ENCODE measurements at places on chromosomes 7 and 10. TPM values are rescaled to one million over a fixed set of nuclear protein-coding genes. Genes with fewer than 3 reads are reported as not detected.
A peak's percentile ranks its signal among the peaks of the same experiment; 100 is the strongest.

Gene TLX1
- 0.69 TPM for polyA plus RNA-seq

- no peak for DNase-seq
These were observed 106.4 kb downstream of the AMPH start for GRCh38 chr7:38524786-38525185.

- no peak for DNase-seq
These were observed 27.1 kb downstream of the VIPR2 start for GRCh38 chr7:159117366-159118196.

GRCh38 chr7:157550300-157551275 lies 213.8 kb downstream of the DNAJB6 start:
- no peak for DNase-seq

GRCh38 chr10:11757454-11757820 lies 15.3 kb downstream of the ECHDC3 start:
- DNase-seq: peak; percentile 87

Gene THSD7A
- 1.1 TPM for polyA plus RNA-seq

GRCh38 chr7:99132595-99133321 lies 11.2 kb downstream of the SMURF1 start:
- DNase-seq: no peak

Gene ADARB2
- polyA plus RNA-seq: 0.35 TPM

DNA sequence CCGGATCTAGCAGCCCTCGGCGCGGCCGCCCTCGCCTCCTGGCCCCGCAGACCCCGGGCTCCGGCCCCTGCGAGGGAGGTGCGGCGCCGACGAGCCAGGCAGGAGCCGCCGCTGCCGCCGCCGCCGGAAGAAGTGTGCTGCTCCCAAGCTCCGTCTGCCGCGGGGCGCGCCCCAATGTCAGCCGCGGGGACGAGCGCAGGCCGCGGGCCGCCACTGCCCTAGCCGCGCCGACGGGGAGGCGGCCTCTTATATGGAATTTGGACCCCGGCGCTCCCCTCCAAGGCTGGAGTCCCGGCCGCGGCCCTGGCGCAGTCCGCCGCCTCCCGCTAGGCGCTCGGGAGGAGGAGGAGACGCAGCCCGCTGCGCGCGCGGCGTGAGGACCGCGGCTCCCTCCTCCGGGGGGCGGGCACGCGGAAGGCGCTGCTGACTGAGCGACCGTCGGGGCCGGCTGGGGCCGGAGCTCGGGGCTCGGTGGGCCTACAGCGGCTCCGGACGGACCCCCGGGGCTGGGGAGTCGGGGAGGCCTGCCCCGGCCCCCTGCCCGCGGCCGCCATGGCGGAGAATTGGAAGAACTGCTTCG lies at the start of gene TRIM8:
Gene TRIM8 (plus strand): TSS at position 414 of the 580 bp plus-strand sequence. CDS start 139 bp downstream, at position 553.
- peak; percentile 88 for DNase-seq

Gene LIPF
- polyA plus RNA-seq: 4.5 TPM

DNA sequence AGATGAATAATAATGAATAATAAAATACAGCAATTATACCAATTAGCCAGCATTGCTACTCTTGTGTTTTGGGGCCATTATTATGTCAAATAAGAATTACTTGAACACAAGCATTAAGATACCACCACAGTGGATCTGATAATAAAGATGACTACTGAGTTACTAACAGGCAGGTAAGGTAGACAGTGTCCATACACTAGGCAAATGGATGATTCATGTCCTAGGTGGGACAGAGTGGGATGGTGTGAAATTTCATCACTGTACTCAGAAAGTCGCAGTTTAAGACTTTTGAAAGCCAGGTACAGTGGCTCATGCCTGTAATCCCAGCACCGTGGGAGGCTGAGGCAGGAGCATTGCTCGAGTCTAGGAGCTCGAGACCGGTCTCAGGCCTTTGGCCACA lies 8.7 kb upstream of the UNC5B start:
- no peak for DNase-seq

DNA sequence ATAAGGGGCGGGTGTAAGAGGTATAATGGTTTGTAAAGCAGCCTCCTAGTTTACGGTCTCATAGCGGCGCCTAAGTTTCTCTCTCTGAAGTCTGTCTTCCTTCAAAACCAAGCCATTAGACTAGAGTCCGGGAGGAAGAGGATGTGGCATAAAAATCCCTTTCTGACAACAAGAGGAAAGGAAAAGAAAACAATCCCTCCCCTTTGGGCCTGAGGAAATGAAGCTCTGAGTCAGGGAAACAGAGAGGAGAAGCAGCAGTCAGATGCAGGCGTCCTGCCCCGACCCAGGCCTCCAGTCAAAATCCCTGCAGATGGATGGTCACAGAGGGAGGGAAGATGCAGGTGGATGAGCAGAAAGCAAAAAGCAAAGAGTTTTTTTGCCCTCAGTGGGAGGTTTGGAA lies 23.7 kb downstream of the PARP12 start:
- no peak for DNase-seq

DNA sequence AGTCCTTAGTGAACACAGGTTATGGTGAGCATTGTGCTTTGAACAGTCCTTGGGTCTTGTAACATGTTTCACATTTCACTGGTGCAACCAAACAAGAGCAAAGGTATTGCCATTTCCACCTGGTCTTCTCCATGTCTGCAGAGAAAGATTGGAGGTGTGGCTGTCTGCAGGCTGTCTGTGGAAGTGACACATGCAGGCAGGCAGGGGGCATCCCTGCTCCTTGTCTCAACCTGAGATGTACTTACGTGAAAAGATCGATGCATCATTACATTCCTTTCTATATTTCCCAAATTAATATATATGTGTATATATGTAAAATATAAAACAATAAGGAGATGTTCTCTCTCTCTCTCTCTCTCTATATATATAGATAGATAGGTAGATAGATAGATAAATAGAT lies 54.3 kb downstream of the LRRC18 start:
- peak; percentile 37 for DNase-seq

GRCh38 chr10:29820890-29821461 lies 186.2 kb upstream of the SVIL start:
- no peak for DNase-seq

GRCh38 chr7:71835056-71835455 lies 577.1 kb downstream of the CALN1 start:
- no peak for DNase-seq

- DNase-seq: no peak
These were observed 239.9 kb upstream of the ZMIZ1 start for GRCh38 chr10:78828647-78829539.

DNA sequence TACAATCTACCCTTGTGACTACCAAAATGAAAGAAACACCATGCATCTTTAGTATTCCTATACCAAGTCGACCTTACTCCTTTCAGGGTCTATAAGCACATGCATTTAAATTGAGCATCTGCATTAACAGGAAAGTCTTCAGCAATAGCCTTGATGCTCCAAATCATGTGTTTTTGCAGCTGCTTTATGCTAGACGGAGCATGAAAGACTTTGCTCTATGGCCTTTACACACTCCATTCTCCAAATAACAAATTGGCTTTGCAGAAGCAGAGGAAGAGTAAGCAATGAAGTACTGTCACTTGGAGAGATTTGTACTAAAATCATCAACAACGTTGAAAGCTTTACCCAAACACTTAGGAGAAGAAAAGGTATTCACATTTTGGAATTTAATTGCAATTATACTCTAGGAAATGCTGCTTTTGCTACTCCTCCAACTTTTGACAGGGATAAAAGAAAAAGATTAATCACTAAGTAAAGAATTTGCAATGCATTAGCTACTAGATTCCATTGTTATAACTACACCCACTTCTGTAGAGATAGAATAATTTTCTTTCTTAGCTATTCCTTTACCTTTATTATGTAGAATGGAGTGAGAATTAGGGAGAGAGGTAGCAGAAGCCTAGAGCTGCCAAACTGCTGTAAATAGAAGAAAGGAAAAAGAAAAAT lies 131.8 kb downstream of the SEMA3E start:
- no peak for DNase-seq

Gene MOGAT3
- 63.3 TPM for polyA plus RNA-seq

Gene OR2A1
- 0.46 TPM for polyA plus RNA-seq

- no peak for DNase-seq
These were observed 20.9 kb downstream of the AQP1 start for GRCh38 chr7:30932562-30932961.

Gene STEAP1
- 1.6 TPM for polyA plus RNA-seq

GRCh38 chr10:12405342-12406320 lies 56.3 kb downstream of the CAMK1D start:
- DNase-seq: peak; percentile 78

DNA sequence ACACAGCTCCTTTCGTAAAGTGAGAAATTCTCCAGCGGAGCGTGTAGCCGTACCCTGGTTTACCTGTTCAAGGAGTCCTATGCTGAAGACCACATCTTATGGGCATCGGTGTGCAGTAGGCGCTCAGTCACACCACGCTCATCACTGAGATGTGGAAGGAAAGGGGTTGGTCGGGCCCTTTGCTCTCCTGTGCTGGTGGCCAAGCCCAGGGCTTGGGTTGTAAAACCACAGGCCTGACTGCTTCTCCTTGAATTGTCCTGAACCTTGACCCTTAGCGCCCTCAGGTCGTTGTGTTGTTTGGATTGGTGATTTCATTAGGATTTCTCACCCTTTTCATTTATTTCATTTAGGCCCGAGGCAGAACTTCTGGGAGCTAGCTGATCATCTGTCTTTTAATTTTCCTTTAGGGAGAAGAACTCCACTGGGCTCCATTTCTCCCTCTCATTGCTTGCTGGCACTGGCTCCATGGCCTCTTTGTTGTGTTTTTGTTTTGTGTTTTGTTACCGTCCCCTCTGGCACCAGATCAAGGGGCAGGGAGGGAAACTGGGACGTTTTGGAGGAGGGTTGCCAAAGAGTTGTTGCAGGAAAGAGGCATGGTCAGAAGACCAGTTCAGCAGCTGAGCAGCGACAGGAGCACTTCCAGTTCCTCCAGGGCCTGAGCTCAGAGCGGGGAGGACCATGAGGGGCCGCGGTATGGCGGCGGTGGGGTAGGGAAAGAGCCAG lies 511.4 kb upstream of the GALNT17 start:
- peak; percentile 16 for DNase-seq

GRCh38 chr10:125023255-125023654 lies 81.3 kb downstream of the ZRANB1 start:
- DNase-seq: peak; percentile 49

DNA sequence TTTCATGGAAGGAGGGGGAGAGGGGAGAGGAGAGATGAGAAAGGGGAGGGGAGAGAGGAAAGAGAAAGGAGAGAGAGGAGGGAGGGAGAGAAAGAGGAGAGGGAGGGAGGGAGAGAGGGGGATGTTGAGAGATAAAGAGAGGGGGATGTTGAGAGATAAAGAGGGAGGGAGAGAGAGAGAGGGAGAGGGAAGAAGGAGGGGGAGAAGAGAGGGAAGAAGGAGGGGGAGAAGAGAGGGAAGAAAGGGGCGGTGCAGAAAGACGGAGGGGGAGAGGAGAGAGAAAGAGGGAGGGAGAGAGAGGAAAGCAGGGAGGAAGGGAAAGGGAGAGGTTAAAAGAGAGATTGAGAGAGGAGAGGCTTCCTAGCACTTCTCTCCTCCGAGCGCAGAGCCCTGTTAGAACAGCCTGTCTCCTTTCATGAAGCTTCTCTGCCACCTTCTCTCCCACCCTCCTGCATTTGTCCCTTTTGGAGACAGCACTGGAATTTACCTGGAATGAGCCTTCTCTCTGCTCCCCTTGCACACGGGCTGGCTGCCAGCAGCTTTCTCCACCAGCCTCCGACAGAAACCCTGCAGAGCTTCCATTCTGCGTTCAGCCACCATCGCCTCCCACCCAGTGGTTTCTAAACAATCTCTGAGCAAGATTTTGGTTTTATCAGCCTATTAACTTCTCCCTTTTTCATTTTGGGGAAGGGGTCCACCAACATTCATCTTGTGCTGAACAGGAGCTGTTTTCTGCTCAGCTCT lies 74.0 kb upstream of the CARD11 start:
- no peak for DNase-seq

- no peak for DNase-seq
These were observed 133.2 kb downstream of the PKD1L1 start for GRCh38 chr7:47814905-47815613.

DNA sequence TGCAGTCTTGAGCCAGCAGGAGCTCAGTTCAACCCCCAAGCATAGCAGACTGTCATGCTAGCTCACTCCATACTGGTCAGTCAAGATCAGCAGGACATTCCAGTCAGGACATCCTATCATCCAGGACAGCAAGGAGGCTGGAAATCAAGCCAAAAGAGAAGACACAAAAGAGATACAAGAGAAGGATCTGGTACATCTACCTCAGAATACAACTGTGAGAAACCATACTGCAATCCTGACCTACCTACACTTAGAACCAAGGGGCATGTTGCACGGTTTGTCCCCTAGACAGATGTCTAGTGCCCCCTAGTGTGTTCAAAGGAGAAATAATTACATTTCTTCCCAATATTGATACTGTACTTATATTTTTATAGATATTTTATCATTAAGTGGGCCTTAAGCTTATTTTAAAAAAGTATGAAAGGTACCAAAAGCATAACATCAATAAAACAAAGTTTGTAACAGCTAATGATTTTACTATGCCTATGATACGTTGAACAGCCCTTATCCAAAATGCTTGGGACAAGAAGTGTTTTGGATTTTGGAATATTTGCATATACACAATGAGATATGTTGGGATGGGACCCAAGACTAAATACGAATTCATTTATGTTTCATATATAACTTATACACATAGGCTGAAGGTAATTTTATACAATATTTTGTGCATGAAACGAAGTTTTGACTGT lies 26.7 kb downstream of the ERCC6 start:
- DNase-seq: peak; percentile 23

GRCh38 chr10:78543031-78543748 lies 509.5 kb downstream of the RPS24 start:
- no peak for DNase-seq

DNA sequence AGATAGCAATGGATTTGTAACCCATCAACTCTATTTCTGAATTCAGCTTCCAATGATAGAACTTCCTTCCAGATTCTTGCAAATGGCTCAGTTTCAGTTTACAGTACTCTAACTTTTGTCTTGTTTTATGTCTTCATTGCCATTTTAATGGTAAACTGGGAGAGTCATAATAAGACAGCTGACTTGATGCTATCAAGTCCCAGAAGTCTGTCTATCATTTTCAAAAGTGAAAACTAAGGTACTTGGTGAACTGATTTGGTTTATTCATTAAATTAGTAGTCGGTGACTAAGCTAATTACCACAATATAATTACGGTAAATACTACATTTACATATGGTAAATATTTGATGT lies 25.0 kb downstream of the RTKN2 start:
- no peak for DNase-seq

Gene CYP26C1
- 0.01 TPM for polyA plus RNA-seq

DNA sequence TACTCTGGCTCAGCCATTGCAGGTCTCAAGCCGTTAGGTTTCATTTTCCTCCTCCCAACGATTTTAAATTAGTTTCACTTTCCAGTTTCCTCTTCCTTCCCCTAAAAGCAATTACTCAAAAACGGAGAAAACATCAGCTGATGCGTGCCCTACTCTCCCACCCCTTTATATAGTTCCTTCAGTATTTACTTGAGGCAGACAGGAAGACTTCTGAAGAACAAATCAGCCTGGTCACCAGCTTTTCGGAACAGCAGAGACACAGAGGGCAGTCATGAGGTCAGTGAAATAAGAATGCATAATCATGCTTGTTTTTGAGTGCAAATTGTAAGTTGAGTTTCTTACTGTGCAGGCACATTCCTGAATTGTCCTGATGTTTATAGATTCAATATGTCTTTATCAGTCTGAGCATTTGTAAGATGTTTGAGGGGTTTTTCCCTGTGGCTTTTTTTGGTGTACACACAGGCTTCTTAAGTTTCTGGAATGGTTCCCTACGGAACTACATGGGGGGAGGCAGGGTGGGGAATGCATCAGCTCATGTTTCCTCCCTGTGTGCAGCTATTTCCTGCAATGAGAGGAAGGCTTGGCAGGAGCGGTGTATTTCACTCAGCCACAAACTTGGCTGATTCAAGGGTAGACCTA lies at the start of gene IFIT3:
Gene IFIT3 (plus strand): TSS at position 195 of the 639 bp plus-strand sequence. CDS start 77 bp downstream, at position 272.
- peak; percentile 71 for DNase-seq

Measured in small intestine (tissue), 16 donors.